ENCODE measurements at places on chromosomes 5 and 9.

DNA sequence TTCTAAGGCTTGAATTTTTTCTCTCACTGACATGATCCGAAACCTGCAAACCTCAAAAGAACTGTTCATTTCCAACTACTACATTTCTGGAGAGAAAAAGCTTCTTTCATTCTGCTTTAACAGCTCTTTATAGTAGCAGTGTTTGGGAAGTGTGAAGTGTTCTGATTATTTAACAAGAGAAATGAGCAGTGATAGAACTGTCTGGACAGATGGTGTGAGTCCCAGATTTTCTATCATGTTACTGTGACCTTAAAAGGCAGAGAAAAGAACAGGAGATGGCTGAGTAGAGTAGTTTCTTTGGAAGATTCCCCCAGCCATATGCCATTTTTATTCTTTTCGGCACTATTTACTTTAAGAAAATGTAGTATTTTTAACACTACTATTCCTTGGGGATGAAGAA is 41.3 kb upstream of the TAL2 start:
- no peak for DNase-seq

- peak; percentile 56 for DNase-seq
These were observed 12.8 kb downstream of the OR1J1 start for GRCh38 chr9:122464633-122465567.

DNA sequence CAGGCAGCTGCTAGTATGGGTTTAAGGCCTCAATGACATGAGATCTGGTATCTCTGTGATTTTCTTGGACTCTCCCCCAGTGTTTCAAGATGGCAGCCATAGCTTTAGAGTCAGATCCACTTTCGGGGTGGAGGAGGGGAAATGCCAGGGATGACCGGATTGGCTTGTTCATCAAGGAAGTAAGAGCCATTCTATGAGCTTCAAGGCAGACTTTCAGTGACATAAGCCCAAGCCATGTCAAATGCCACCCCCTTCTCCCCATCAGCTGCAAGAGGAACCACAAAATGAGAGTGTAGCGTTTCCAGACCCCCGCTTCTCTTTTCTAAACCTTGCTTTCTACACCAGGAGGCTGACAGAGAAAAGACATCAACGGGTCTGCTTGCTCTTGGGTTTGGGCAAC is 271.8 kb downstream of the PSAT1 start:
- no peak for DNase-seq

DNA sequence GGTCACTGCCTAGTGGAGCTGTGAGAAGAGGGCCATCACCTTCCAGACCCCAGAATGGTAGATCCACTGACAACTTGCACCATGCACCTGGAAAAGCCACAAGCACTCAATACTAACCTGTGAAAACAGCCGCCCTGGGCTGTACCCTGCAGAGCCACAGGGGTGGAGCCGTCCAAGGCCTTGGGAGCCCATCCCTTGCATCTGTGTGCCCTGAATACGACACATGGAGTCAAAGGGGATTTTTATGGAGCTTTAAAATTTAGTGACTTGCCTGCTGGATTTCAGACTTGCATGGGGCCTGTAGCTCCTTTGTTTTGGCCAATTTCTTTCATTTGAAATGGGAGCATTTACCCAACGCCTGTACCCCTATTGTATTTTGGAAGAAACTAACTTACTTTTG is 62.4 kb upstream of the HTR4 start:
- DNase-seq, result no peak

DNA sequence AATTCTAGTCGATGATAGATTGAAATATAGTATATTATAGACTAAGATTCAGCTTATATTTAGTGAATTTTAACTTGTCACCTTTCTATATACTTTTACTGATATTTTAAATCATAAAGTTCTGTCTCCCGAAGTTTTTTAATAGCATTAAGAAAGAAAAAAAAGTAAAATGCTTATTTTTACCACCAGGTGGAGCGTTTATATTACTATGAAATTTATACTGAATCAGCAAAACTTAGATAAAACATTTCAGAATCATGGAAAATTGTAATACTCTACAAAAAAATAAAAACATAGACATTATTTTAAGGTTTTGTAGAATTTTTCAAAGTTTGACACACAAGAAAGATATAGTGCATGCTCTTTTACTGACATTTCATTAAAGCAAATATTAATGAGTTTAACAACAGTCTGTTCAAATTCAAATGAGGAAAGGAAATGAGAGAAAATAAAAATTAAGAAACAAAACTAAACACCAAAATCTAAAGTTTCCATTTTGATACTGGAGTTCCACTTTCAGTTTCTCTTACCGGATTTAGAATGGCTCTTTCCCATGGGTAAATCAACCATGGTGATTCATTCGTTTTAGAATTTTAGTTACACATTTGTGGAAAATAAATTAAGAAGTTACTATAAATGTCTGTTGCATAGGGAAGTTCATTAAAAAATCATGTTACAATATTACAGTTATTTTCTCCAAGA is 1035.3 kb downstream of the CDH12 start:
- no peak for DNase-seq

DNA sequence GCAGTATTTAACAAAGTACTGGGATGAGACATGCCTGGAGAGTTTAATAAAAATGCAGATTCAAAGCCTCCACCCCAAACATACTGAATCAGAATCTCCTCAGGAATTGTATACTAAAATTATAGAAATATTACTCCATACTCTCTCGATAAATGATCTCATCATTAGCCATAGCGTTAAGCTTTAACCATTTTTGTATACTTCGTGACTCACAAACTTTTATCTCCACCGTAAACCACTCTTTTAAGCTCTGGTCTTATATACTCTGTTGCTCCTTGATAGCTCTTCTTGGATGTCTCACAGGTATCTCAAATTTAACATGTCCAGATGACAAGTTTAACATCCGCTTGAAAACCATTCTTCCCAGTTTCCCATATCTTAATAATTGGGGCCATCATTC is 327.8 kb downstream of the ADGRV1 start:
- DNase-seq, result no peak

DNA sequence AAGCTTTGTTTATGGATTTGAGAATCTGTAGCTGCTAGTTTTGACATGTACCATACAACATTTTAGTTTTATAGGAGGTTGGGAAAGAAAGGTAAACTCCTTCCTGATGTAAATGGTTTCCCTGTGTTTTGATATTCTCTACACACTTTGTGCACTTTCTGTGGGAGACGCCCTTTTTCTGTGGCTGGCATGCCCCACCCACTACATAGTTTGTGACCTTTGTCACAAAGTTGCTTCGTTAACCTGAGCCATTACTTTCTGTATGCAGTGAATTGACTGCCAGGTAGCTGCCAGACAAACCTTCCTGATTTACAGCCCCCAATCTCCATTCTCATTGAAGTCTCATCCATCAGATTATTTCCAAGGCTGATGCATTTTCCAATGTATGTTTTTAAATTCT is 90.6 kb downstream of the NLN start:
- DNase-seq, result no peak

DNA sequence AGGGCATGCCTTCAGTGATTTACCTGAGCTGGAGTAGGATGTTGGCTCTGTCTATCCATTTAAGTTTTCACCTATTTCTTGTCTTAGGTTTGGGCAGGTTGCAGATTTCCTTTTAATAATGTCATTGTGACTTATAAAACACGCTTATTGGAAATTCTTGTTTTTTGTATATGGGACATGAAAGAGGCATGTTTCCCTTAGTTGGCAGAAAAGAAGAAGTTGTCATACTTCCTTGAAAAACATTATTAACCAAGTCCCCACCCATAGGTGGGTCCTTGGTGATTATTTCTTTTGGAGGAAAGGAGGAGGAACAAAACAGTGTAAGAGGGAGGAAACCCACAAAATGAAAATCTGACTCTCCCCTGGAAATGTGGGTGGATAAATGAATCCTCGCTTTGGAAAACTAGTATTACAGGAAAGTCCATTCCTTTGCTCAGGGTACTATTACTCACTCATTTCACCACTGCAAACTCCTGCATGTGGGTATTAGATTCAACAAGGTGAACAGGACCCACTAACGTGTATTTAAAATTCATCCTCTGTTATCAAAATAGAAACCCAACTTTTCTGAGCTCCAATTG is 9.3 kb downstream of the CER1 start:
- DNase-seq, result no peak

DNA sequence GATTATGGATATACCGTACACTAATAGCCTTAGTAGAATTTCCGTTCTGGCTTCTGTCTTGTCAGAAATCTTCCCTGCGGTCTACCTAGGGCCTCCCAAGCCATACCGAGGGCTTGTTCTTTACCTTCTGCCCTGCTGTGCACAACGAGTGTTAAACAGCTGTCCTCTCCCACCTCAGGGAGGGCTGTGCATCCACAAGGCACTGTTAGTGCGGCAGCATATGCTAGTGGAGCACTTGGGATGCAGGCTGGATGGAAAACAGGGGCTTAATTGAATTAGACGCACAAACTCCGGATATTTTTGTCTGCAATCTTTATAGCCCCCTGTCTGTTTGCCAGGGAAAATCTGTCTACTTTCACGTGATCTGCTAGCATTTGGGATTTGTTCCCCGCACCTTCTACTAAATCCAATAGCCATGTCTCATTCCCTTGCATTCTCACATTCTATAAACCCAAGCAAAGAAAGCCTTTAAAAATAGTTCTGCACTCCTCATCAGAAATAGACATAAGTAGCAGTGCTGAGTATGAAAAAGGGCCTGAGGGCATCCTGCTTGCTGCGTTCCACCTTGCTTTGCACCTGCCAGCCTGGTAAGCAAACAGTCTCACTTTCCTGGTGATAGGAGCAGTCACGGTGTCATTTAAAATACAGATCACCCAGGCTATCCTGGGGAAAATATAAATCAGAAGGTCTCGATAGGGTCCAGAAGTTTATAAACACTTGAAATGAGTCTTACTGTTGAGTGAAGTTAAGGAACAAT is 382.6 kb downstream of the RASEF start:
- no peak for DNase-seq

DNA sequence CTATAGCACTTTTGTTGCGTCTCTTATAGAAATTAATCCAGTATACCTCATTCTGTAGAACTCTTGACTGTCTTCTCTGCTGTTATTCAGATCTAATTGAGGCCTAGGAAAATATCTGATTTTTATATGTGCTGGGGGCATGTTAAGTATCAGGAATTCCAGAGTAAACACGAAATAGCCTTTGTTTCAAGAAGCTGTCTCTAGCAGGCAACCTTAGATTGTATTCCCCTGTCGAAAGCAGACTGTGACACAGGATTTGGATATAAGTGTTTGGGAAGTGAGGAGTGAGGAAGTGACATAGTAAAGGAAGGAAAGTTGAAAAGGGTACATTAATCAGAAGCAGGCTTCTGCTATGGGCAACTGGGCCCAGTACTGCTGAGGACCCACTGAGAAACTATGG is 72.1 kb upstream of the RASA1 start:
- no peak for DNase-seq

DNA sequence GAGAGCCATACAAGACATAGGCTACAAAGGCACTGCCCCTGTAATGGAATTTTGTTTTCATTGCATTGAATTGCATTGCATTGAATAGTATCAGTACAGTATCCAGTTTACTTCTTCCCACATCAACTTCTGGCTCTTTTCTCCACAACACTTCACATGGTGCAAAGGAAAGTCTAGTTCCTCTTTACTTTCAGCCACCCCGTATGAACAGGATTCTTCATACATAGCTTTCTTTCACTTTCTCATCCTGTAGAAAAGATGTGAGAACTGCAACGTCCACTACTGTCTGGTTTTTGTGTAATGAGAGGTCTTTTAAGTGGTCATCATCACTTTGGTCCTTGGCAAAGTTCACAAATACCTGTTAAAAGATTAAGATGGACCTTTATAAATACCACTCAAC is 20.2 kb downstream of the NIPSNAP3B start:
- no peak for DNase-seq

DNA sequence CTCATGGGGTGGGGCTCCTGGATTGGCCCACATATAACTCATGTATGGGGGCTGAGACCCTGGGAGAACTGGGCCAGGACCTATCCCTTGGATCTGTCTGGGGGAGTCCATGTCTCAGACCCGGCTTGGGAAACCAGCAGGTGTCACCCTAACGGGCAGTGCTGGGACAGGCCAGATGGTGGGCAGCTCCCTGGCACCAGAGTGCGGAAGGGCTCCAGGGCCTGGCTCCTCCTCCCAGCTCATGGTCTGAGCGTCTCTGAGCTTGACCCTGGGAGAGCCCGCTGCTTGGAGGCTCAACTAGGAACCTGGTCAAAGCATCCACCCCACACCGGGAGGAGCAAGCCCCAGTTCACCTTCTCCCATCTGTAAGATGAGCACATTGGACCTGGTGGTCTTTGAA is 15.5 kb upstream of the NCS1 start:
- DNase-seq, result no peak

DNA sequence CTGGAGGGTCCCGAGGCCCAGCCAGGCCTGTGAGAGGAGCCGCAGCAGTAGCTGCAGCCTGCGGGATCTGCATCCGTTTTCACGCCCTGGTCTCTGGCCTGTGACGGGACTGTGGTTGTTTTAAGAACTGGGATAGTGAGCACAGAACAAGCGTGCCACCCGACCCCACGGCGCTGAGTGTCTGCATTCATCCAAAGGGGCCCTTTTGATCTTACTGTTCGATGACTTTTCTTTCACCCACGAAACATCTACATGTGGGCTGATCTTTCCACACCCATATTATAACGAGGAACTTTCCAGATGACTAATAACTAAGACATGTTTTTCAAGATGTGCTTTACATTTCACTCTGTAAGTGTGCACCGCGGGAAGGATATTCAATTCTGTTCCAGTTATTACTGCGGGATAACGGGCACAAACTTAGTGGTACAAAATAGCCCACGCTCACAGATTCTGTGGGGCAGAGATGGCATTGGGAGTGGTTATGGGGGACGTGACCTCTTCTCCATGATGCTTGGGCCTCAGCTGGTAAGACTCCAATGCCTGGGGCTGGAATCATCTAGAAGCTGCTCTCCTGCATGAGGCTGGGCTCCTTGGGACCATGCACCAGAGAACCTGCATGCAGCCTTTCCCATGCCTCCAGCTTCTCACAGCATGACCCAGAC is 165.0 kb downstream of the SYK start:
- no peak for DNase-seq

- no peak for DNase-seq
These were observed 274.9 kb downstream of the NR3C1 start for GRCh38 chr5:143128412-143129071.

DNA sequence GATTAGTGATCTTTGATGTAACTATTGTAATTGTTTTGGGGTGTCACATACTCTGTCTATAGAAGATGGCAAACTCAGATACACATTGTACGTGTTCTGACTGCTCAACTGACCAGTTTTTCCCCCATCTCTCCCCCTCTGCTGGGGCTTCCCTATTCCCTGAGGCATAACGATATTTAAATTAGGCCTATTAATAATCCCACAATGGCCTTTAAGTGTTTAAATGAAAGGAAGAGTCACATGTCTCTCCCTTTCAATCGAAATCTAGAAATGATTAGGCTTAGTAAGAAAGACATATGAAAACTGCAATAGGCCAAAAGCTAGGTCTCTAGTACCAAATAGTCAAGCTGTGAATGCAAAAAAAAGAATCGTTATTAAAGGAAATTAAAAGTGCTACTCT is 265.6 kb downstream of the TMEM232 start:
- DNase-seq, result no peak

DNA sequence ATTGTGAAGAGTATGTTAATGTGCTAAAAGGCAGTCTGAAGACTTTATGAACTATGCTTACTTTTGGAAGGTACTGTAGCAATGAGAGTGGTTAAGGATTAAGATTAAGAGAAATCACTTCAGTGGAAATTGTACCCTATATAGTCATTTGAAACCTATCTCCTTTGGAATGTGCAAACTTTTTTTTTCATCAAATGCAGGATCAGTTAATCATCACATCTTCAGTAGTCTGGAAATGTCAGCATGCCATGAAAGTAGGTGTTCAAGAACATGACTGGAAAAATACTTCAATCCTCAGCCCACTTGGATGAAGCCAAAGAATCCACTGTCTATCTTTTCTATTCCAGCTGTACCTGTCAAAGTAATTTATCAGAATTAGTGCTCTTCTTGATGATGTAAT is 157.8 kb upstream of the TMEM161B start:
- DNase-seq, result no peak
